ENCODE measurements at places on chromosomes 5 and 9. TPM values are rescaled to one million over a fixed set of nuclear protein-coding genes. Genes with fewer than 3 reads are reported as not detected.
A peak's percentile ranks its signal among the peaks of the same experiment; 100 is the strongest.

C9 gene
- total RNA-seq, result not detected

DNA sequence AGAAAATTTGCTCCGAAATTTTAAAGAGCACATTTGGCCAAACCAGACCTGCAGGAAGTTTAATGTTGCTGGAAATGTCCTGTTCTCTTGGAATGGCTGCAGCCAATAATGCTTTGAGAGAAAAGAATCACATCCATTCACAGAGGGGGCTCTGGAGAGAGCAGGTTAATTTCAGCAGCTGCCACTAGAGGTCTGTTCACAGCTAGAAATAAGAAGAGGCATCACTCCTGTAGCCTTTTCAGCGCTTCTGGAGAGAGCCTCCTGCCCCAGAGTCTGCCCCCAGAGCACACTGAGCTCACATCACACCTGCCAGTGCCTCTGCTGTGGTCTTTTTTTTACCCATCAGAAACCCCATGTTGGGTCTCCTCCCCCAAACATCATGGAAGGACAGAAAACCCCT lies 124.8 kb upstream of the RAD23B start:
- no peak overlapping the region for H3K4me3 ChIP-seq
- DNase-seq, result no peak
- no peaks in the 10 kb centered on the region for H3K36me3 ChIP-seq
- no peak overlapping the region for H3K27ac ChIP-seq
- H3K4me1 ChIP-seq, result no peaks in the 10 kb centered on the region
- H3K27me3 ChIP-seq, result no peaks in the 10 kb centered on the region

ANKRD18A gene
- 0.42 TPM for total RNA-seq

GRCh38 chr9:76203373-76203772 lies 190.9 kb downstream of the RFK start:
- H3K27ac ChIP-seq, result no peak overlapping the region
- no peaks in the 10 kb centered on the region for H3K36me3 ChIP-seq
- DNase-seq, result peak; percentile 18
- no peaks in the 10 kb centered on the region for H3K27me3 ChIP-seq

LCN2 gene
- not detected for total RNA-seq

DNA sequence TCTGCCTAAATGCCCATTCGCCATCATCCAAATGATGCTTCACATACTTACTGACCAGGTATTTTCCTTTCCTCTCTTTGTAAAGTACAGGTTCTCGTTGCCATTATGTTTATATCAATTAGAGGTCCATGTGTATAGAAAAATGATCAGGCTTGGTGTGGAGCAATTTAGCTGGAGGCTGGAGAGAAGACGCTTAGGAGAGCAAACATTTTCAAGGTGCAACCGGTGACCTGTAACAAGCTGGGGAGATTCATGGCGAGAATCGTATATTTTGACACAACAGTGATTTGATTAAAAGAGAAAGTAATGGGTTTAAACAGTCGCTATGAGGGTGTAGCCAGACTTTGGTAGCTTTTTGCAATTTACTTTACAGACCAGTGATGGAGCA lies 170.9 kb upstream of the TBCA start:
- H3K4me3 ChIP-seq, result no peak overlapping the region
- no peaks in the 10 kb centered on the region for H3K27me3 ChIP-seq
- H3K36me3 ChIP-seq, result no peaks in the 10 kb centered on the region
- no peak overlapping the region for H3K27ac ChIP-seq

ORM2 gene
- not detected for total RNA-seq

GRCh38 chr5:68778484-68778883 lies 315.3 kb upstream of the SLC30A5 start:
- H3K4me3 ChIP-seq, result no peak overlapping the region
- no peaks in the 10 kb centered on the region for H3K27me3 ChIP-seq
- no peak for DNase-seq
- no peak overlapping the region for H3K27ac ChIP-seq
- no peaks in the 10 kb centered on the region for H3K4me1 ChIP-seq

NADK2 gene
- 20.8 TPM for total RNA-seq

Measured in tibial nerve (tissue), 4 donors.